B cell (primary cell): ENCODE measurements at places on chromosomes 16 and 17. TPM values are rescaled to one million over a fixed set of nuclear protein-coding genes. Genes with fewer than 3 reads are reported as not detected.

- H3K36me3 ChIP-seq: no peaks in the 10 kb centered on the region
- no peaks in the 10 kb centered on the region for H3K27me3 ChIP-seq
- no peak overlapping the region for H3K4me3 ChIP-seq
- no peaks in the 10 kb centered on the region for H3K4me1 ChIP-seq
- no peak overlapping the region for H3K27ac ChIP-seq
Measured at GRCh38 chr16:20830372-20830771, 24.0 kb downstream of the REXO5 start.

DNA sequence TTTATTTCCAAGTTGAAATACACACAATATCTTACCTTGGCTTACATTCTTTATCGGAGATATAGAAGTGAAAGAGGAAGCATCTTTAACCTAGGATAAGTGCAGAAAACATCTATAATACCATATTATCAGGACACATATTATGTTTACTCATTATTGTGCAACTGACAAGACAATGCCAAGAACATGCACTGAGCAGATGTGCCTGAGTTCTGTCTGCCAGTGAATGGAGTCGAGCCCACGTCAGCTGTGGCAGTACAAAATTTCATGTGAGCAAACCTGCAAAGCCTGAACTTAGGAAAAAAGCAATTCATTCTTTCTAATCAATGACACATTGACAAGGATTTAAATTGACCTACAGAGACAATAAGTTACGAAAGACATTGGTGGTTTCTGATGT is 154.4 kb downstream of the AXIN2 start:
- no peaks in the 10 kb centered on the region for H3K27me3 ChIP-seq
- no peak for DNase-seq
- H3K4me1 ChIP-seq: no peaks in the 10 kb centered on the region
- H3K4me3 ChIP-seq: no peak overlapping the region
- H3K36me3 ChIP-seq: no peaks in the 10 kb centered on the region

LRRC75A gene
- 0.94 and 2.0 TPM in 2 replicates for polyA plus RNA-seq

DNA sequence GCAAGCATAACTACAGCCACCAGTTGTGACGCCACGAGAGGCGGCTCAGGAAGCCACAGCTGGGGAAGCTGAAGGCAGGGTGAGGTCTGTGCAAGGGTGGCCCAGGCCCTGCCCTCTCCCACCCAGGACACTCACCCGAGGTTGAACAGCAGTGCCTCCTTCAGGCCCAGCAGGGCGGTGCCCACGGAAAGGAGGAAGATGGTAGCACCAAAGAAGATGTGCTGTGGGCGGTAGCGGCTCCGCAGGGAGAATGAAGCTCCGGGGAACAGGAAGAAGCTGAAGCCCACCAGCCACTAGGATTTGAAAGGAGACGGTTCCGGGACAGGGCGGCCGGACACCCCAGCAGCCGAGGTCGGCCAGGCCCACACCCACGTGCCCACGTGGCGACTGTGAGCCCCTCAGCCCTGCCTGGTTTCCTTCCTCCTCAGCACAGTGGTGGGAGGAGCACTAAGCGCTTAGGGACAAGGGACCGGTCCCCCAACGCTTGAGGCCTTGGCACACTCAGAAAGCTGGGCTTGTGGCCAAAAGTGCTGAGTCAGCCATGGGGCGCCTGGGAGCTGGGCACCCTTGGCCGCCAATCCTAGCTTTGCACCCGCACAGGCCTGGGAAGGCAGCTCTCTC is 11.0 kb downstream of the CYB561 start:
- DNase-seq: no peak
- H3K4me1 ChIP-seq: peaks cover 12% of the 10 kb centered on the region
- H3K4me3 ChIP-seq: no peak overlapping the region
- no peaks in the 10 kb centered on the region for H3K27me3 ChIP-seq

CCDC182 gene
- polyA plus RNA-seq: not detected in 2 replicates

DNA sequence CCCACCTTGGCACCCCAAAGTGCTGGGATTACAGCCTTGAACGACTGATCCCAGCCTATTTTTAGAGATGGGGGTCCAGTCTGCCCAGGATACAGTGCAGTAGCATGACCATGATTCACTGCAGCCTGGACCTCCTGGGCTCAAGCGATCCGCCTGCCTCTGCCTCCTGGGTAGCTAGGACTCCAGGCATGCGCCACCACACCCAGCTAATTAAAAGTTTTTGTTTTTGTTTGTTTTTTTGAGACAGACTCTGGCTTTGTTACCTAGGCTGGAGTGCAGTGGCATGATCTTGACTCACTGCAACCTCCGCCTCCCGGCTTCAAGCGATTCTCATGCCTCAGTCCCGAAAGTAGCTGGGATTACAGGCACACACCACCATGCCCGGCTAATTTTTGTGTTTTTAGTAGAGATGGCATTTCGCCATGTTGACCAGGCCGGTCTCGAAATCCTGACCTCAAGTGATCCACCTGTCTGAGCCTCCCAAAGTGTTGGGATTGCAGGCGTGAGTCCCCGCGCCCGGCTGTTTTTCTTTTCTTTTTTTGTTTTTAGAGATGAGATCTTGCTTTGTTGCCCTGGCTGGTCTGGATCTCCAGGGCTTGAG is 2.3 kb upstream of the PAFAH1B1 start:
- H3K4me3 ChIP-seq: no peak overlapping the region
- no peak for DNase-seq
- no peak overlapping the region for H3K27ac ChIP-seq
- H3K4me1 ChIP-seq: peaks cover 20% of the 10 kb centered on the region
